ENCODE measurements at places on chromosomes 12 and 14. TPM values are rescaled to one million over a fixed set of nuclear protein-coding genes. Genes with fewer than 3 reads are reported as not detected.

GRCh38 chr12:27012982-27013255 is 1.3 kb downstream of the TM7SF3 start:
- H3K27me3 ChIP-seq = no peaks in the 10 kb centered on the region
- H3K4me1 ChIP-seq = peaks cover 43% of the 10 kb centered on the region
- H3K4me3 ChIP-seq = no peak overlapping the region
- no peak for DNase-seq
- peak overlapping the region; percentile 96 for H3K27ac ChIP-seq
- no peaks in the 10 kb centered on the region for H3K36me3 ChIP-seq

GRCh38 chr14:67526676-67527459 is 6.2 kb upstream of the PLEKHH1 start:
- H3K27ac ChIP-seq = no peak overlapping the region
- no peak overlapping the region for H3K4me3 ChIP-seq
- no peaks in the 10 kb centered on the region for H3K4me1 ChIP-seq
- no peaks in the 10 kb centered on the region for H3K36me3 ChIP-seq
- DNase-seq = peak; percentile 49

- no peaks in the 10 kb centered on the region for H3K27me3 ChIP-seq
- H3K27ac ChIP-seq = peak overlapping the region; percentile 92
- DNase-seq = peak; percentile 42
- H3K4me3 ChIP-seq = peak overlapping the region; percentile 93
Observed at GRCh38 chr12:131929581-131930456, 743 bp downstream of the PUS1 start.

- H3K4me1 ChIP-seq = no peaks in the 10 kb centered on the region
- no peak overlapping the region for H3K27ac ChIP-seq
- no peak for DNase-seq
- H3K36me3 ChIP-seq = no peaks in the 10 kb centered on the region
- no peak overlapping the region for H3K4me3 ChIP-seq
Observed at GRCh38 chr14:92248696-92249095, 74.3 kb upstream of the SLC24A4 start.

DNA sequence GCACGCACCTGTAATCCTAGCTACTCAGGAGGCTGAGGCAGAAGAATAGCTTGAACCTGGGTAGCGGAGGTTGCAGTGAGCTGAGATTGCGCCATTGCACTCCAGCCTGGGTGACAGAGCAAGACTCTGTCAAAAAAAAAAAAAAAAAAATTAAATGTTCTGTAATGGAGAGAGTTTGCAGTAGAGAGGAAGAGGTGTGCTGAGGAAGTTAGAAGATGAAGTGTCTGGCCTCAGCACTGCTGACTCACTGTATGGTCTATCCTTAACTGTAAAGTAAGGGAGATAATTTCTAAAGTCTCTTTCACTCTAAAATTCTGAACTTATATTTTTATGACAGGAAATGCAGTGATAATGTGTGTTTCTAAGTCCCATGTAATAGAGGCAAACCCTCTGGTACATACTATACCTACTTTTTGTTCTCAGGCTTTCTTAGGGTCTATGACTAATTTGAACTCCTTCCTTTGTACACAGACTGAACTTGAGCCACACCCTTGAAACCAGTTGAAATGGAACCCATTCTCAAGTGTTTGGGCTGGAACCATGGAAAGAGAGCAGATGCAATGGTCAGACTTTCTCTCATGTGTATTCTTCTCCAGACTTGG is 278.1 kb upstream of the FAR2 start:
- H3K27me3 ChIP-seq = no peaks in the 10 kb centered on the region
- H3K4me3 ChIP-seq = no peak overlapping the region
- DNase-seq = no peak
- no peaks in the 10 kb centered on the region for H3K4me1 ChIP-seq

DNA sequence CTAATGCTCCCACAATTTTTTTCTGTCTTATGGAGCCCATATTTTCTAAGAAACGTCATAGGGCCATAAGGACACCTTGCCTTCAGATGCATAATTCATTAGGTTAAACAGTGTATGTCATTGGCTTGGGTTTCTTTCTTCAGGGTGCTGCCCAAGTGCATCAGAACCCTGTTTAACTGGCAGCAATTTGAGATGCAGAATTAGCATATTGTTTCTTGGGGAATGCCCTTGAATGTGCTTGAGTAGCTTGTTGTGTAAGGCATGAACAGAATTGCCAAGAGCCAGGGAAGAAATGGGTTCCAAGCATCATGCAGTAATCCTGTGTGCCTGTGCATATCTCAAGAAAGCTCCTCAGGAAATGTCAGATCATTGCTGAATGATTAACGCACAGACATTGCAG is 277.2 kb downstream of the SYT1 start:
- H3K27ac ChIP-seq = no peak overlapping the region
- H3K27me3 ChIP-seq = no peaks in the 10 kb centered on the region
- H3K4me3 ChIP-seq = no peak overlapping the region
- no peaks in the 10 kb centered on the region for H3K4me1 ChIP-seq

DNA sequence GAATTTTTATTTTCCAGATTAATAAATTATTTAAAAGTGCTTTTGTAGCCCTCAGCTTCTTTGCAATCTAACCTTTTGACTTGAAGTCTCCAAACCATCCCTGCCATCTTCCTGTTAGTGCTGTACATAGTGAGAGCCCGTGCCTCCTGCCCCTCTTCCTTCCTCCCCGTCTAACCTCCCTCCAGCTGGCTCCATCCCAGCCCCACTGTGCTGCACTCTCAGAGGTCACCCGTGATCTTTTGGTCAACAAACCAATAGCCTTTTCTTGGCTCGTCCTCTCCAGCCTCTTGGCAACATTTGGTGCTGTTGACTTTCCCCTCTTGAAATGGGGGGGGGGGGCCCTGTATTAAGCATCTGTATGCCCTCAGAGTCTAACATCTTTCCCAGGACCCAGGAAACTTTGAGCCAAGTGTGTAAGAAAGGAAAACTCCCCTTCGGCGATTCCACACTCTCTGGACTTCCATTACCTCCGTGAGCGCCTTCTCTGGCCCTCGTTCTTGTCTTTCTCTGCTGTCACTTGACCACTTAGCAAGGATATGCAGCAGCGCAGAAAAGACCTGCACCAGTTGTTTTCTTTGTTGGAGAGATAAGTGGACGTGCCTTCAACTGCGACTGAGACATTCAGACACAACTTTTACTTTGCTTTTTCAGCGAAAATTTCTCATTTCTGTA is 44.1 kb downstream of the FBXW8 start:
- no peaks in the 10 kb centered on the region for H3K4me1 ChIP-seq
- no peak overlapping the region for H3K4me3 ChIP-seq
- H3K27ac ChIP-seq = no peak overlapping the region
- DNase-seq = no peak

GALC gene
- 42.3 TPM for total RNA-seq

WNT1 gene
- not detected for total RNA-seq

FGD4 gene
- 99.4 TPM for total RNA-seq

RPS6KA5 gene
- 32.8 TPM for total RNA-seq

Measured in transverse colon (tissue), 4 donors.